ENCODE measurements at places on chromosomes 16 and 17.

DNA sequence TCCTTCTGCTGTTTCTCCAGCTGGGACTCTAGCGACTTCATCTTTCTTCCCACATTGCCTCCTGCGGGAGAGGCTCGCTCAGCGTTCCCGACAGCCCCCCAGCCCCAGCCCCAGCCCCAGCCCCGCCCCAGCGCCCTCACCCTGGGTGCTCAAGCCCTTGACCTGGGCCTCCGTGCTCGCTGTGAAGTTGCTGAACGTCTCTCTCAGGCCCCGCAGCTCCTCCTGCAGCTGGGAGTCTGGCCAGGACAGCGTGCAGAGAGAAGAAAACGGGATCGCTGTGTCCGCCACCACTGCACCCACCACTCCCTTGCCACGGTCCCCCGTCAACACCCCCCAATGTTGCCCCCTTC is 2.4 kb downstream of the ASGR1 start:
- DNase-seq, result no peak

- no peak for DNase-seq
Observed at GRCh38 chr16:47872225-47872624, 283.6 kb downstream of the ABCC12 start.

- no peak for DNase-seq
Observed at GRCh38 chr17:27968206-27968732, 74.2 kb upstream of the NLK start.

GRCh38 chr17:42272162-42272907 is 3.9 kb downstream of the STAT5B start:
- DNase-seq, result no peak

DNA sequence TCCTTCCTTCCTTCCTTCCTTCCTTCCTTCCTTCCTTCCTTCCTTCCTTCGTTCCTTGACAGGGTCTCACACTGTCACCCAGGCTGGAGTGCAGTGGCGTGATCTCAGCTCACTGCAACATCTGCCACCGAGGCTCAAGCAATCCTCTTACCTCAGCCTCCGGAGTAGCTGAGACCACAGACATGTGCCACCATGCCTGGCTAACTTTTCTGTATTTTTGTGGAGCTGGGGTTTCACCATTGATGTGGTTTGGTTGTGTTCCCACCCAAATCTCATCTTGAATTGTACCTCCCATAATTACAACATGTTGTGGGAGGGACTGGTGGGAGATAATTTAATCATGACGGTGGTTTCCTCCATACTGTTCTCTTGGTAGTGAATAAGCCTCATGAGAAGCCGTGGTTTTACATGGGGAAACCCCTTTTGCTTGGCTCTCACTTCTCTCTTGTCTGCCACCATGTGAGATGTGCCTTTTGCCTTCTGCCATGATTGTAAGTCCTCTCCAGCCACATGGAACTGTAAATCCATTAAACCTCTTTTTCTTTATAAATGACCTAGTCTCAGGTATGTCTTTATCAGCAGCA is 90.3 kb upstream of the MPHOSPH6 start:
- no peak for DNase-seq

GRCh38 chr17:4566785-4567184 is 6.4 kb upstream of the GGT6 start:
- no peak for DNase-seq

- no peak for DNase-seq
Observed at GRCh38 chr17:66637491-66637890, 197.4 kb upstream of the CACNG5 start.

DNA sequence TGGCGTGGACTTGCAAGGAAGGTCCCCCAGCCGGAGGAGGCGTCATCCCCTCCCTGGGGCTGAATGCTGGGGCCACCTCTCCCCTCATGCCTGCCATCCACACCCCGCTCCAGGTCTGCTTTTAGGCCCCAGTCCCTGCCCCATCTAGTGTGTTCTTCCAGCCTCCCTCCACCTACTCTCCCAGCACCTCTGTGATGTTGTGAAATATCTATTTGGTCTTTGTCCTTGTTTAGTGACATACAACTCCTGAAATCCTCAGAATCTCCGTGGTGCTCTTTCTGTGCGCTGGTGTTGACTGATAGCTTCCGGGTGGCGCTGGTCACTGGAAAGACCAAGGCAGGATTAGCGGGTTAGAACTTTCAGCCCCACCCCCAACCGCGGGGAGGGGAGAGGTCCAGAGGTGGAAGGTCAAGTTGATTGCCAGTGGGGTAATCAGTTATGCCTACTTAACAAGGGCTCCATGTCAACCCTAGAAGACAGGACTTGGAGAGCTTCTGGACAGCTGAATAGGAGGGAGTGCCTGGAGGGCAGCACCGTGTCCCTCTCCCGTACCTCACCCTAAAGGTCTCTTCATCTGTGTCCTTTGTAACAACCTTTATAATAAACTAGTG is 10.1 kb downstream of the TBC1D24 start:
- no peak for DNase-seq

DNA sequence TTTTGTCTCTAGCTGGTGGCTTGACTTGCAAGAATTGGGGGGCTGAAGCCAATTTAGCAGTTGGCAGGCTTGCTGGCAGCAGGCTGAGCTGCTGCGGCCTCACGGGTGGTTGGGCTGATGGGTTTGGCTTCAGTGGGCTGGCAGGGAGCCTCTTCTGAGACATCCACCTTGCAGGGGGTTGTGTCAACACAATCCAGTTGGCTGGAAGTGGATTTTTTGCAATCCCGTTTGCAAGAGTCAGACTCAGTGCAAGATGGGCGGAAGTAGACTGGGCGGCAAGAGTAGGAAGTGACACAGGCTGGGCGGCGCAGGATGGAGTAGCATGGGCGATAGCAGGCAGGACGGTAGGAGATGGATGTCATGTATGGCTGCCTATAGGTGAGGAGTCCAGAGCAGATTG is 1.5 kb downstream of the KRTAP16-1 start:
- DNase-seq, result no peak

DNA sequence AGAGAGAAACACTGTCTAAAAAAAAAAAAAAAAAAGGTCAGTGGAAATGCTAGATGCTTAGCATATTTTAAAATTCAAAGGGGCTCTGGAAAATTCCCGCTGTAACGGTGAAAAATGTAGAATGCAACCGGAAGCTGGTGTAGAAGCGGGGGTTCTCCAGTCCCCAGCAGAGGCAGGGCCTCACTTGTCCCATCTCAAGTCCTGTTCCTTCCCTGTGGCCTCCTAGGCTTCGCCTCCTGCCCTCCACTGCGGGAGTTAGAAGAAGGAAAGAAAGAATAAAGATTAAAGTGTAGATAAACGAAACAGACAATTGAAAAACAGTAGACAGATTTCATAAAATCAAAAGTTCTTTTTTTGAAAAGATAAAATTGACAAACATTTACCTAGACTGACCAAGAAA is 14.8 kb upstream of the ZNF287 start:
- DNase-seq, result no peak

- DNase-seq, result no peak
Observed at GRCh38 chr16:87674419-87674818, 72.1 kb downstream of the JPH3 start.

DNA sequence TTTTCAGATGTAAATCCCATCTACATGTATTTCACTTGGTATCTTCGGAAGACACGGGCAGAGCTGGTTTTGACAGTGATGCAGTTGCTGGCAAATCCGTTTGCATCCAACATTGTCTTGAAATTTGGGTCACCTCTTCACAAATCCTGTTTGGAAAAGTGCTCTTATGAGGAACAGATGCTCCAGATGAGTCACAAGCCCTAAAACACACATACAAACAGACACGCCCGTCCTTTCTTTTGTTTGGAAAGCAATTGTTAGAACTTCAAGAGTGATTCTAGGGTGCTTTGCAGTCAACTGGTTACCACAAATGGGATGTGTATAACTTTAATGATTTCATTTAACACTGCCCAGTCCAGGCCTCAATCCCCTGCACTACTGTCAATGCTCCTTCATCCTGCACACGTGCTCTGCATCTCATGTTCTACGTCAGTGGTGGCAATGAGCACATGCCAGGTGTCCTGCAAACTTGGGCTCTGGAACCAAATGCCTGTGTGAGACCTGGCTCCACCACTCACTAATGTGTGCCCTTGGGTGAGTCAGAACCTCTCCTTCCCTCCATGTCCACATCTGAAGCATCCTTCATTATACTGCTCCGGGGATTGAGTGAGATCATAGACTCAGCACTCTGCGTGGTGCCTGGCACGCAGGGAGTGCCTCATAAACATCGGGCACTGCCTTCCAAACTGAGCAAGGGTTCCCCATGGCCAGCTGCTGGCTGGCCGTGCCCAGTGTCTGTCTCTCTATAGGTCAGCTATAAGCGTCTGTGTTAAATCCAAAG is 19.3 kb upstream of the FOXF1 start:
- DNase-seq, result no peak

GRCh38 chr17:40545660-40546059 is 19.6 kb downstream of the CCR7 start:
- DNase-seq, result no peak

- no peak for DNase-seq
Observed at GRCh38 chr16:88333848-88334777, 48.6 kb upstream of the ZNF469 start.

DNA sequence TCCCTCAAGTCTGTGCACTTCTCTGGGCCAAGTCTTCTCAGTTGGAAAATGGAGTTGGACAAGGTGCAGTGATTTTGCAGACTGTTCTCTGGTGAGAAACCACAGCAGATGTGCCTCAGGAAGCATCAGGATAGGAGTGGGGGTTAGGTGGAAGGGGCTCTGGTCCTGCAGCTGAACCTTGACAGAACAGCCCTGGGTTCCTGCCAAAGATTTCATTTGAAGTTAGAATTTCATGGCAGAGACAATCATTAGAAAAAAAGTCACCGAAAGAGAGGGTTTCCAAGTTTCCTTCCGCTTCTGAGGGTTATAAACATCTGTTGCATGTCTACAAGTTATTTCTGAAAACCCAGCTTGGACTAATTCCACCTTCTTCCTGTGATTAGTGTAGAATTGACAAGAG is 80.4 kb upstream of the IRX3 start:
- no peak for DNase-seq
